Neuronal stem cell (in vitro differentiated cells): ENCODE measurements at places on chromosomes 12 and 14.

- no peak for DNase-seq
Observed at GRCh38 chr12:130622803-130623202, 93.3 kb downstream of the RIMBP2 start.

GRCh38 chr12:89183985-89184435 lies 168.3 kb downstream of the DUSP6 start:
- DNase-seq: no peak

- DNase-seq: no peak
Observed at GRCh38 chr14:20782280-20782890, 1.3 kb downstream of the RNASE6 start.

DNA sequence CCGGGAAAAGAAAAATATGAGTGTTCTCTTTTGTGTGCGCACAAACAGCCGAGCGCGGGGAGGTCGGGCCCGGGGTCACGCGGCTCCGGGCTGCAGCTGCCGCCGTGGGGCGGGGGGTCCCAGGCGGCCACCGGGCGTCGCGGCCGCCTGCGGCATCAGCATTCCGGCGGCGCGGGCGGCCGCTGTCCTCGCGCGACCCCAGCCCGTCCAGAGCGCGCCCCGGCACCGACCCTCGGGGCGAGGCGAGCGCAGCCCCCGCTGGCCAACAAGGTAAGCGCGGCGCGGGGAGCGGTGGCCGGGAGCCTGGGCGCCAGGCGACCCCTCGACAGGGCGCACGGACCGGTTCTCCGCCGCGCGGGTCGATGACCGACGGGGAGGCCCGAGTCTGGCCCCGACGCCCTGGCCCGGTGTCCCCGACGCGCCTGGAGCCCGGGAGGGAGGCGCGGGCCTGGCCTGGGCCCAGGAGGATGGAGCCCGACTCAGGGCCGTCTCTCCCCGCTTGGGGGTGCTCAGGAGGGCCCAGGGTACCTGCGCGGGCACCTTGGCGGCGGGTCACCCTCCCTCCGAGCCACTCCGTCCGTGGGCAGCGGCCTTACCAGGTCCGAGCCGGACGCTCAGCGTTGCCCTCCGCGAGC lies 103.9 kb upstream of the DIO3 start:
- DNase-seq: no peak
